ENCODE measurements at places on chromosomes 1 and 21. TPM values are rescaled to one million over a fixed set of nuclear protein-coding genes. Genes with fewer than 3 reads are reported as not detected.

The C1orf94 gene
- total RNA-seq: not detected

The PLA2G2F gene
- total RNA-seq: not detected

The RXFP4 gene
- not detected for total RNA-seq

The NADK gene
- 56.7 TPM for total RNA-seq

The ZSWIM5 gene
- total RNA-seq: 0.07 TPM

The IVL gene
- total RNA-seq: 60.1 TPM

The RHBDL2 gene
- 12.6 TPM for total RNA-seq

The LRRN2 gene
- not detected for total RNA-seq

The HCRTR1 gene
- not detected for total RNA-seq

The NVL gene
- total RNA-seq: 15.4 TPM

The KCNK2 gene
- not detected for total RNA-seq

The SLC37A1 gene
- 18.8 TPM for total RNA-seq

The RAB3GAP2 gene
- 22.5 TPM for total RNA-seq

The CD164L2 gene
- 6.3 TPM for total RNA-seq

The PDC gene
- not detected for total RNA-seq

The HRNR gene
- not detected for total RNA-seq

The NUDC gene
- total RNA-seq: 98.7 TPM

The FASLG gene
- not detected for total RNA-seq

The CHAF1B gene
- total RNA-seq: 9.6 TPM

The NIBAN1 gene
- total RNA-seq: 3.1 TPM

The AURKAIP1 gene
- total RNA-seq: 230 TPM

The ALPL gene
- total RNA-seq: not detected

The TXNIP gene
- total RNA-seq: 267 TPM

The RGS1 gene
- total RNA-seq: not detected

The LIPI gene
- total RNA-seq: not detected

The SHISAL2A gene
- not detected for total RNA-seq

The GOLT1A gene
- total RNA-seq: not detected

The SPATA21 gene
- not detected for total RNA-seq

The BGLAP gene
- not detected for total RNA-seq

The CFAP74 gene
- total RNA-seq: not detected

The AMY1A gene
- total RNA-seq: not detected
